ENCODE measurements at places on chromosomes 12 and 14.
A peak's percentile ranks its signal among the peaks of the same experiment; 100 is the strongest.

DNA sequence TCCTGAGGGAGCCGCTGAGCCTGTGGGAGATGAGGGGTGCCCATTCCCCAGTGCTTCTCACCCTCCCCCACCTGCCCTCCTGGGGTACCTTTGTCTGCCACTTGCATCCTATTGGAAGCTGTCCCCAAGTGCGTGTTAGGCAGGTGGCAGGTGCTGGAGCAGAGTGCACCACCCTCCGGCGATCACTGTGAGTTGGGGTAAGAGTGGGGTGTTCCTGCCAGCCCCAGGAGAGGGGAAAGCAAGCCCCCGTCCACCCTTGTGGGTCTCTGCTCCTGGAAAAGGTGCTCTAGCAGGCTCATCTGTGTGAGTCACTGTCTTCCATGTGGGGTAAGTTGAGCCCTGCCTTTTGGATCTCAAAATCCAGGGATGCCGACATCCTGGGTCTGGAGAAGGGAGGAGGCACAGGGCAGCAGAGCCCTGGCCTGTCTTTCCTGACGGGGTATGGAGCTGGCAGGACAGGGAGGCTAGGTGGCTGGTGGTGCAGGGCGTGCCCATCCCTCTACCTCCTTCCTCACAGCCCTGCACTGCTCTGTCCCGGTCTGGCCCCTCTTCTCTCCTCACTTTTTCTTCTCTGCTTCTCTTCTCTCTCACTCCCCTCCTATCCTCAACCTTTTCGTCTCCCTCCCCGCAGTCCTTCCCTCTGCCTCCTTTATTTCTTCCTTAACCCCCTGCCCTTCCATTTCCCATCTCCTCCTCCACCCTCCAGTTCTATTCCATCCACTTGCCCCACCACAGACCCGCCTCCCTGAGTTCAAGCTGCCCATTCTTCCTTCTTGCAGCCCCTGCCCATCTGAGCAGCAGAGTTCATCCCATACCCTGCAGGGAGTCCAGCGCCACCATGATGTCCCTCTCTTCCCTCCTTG lies 20.1 kb upstream of the KRT7 start:
- DNase-seq, result no peak

- peak; percentile 62 for DNase-seq
These were observed 120.9 kb downstream of the SLC38A6 start for GRCh38 chr14:61101803-61102548.

DNA sequence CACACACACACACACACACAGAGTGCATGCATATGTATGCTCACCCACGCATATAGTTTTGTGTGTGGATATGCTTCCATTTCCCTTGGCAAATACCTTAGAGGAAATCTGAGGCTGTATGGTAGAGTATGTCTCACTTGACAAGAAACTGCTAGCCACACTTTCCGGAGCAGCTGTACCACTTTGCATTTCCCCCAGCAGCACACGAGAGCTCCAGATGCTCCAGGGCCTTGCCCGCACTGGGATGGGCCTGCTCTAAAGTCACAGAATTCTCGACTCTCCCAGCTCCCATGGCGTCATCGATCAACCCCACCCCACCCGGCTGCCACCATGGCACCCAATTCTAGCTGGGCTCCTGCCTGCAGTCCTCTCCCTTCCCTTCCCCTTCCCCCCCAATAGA lies 21.9 kb downstream of the CLMN start:
- DNase-seq, result no peak

DNA sequence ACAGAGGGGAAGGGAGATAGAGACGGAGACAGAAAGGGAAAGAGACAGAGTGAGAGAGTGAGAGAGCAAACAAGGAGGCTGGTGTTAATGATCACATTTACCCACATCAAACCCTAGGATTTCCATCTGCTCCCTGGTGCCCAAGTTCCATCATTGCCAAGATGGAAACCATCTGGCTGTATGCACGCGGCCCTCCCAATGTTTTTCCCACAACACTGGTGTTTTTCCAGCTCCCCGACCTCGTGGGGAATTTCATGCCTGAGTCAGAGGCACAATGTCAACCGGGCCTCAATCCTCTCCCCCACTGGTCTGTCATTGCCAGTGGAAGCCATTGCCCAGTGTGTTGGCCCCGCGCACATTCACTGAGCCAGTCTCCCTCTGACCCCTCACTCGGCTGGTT lies 19.9 kb upstream of the BDKRB2 start:
- no peak for DNase-seq

DNA sequence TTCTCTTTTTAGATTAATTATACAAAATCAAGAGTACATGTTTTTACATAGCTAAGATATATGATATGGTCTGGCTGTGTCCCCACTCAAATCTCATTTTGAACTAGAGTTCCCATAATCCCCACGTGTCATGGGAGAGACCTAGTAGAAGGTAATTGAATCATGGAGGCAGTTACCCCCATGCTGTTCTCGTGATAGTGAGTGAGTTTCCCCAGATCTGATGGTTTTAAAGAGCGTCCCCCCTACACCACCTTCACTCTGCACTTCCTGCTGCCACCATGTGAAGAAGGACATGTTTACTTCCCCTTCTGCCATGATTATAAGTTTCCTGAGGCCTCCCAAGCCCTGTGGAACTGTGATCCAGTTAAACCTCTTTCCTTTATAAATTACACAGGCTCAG lies 21.4 kb upstream of the DRAM1 start:
- no peak for DNase-seq

GRCh38 chr14:95814363-95815225 lies 62.0 kb upstream of the TUNAR start:
- no peak for DNase-seq

DNA sequence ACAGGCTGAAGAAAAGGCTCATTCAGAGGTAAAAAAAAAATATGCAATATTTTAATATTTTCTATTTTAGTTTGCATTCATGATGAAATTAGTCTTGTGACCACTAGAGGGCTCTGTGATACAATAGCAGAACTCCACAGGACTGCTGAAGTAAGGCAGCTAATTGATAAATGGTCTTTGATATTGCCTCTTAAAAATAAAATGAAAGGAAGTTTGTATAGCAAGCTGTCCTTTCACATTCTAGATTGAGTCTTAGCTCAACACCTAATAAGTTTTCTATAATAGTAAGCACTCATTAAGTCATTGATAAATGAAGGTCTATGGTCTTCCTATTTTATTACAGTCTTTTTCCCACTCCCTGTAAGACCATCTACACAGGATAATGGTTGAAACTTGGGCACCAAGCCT lies 315.7 kb downstream of the NAV3 start:
- no peak for DNase-seq

DNA sequence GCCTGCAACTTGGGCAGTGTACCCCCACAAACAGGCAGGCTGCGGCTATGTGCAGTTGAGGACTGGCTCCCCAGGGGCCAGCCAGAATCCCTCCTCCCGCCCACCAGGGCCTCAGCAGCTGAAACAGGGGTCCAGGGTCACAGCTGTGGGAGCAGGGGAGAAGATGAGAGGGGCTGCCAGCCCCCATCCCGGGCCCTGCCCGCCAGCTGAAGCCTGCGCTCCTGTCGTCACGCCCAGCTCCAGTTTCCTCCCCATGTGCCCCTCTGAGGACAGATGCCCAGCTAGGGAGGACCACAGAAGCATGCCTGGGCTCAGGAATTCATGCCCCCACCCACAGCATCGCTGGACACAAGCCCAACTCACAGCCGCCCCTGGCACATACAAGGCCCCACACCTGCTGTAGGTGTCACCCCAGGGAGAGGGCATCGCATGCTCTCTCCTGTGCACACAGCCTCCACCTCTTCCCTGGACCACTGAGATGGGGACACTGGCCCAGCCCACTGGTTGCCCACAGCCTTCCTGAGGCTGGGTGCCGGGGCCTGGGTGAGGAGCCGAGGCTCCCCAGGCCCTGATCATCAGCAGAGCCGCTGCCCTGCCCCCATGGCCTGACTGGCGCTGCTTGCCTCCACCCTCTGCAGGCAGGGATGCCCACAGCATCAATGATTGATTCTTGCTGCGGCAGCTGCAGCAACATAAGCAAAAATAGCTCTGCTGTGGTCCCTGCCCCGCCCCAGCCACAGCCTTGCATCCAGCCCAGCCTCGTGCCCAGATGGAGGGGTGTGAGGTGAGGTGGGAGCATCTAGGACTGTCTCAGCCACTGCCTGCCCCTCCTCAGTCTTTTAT lies 3.7 kb upstream of the CLBA1 start:
- DNase-seq, result no peak

GRCh38 chr14:41597647-41598046 lies 9.0 kb upstream of the LRFN5 start:
- no peak for DNase-seq

DNA sequence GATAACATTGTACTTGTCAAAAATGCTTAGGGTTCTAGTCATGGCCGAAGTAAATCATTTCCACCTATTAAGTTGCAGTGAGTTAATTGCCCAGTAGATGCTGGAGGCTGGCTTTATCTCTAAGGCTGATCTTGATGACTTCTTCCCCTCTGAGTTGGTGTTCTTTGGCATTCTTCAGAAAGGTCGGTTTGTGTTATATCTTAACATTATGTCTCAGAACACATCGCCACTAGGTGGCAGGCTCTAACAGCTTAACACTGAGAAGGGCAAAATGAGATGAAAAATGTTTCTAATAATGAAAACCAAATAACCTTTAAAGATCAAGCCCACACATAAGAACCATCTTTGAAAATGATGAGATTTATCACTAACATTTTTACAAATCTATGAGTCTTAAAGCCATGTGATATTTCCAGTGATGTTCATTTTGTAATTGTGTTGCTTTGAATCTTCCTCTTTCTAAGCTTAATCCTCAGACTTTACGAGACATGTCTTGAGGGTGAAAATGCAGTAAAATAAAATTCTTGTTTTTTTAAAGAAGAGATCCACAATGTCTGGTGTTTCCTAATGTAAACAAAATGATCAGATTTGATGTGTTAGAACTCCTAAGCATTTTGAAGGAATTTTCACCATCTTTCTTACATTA lies 28.6 kb downstream of the SUDS3 start:
- no peak for DNase-seq

GRCh38 chr14:79583738-79584408 lies 627.4 kb downstream of the DIO2 start:
- DNase-seq, result no peak

DNA sequence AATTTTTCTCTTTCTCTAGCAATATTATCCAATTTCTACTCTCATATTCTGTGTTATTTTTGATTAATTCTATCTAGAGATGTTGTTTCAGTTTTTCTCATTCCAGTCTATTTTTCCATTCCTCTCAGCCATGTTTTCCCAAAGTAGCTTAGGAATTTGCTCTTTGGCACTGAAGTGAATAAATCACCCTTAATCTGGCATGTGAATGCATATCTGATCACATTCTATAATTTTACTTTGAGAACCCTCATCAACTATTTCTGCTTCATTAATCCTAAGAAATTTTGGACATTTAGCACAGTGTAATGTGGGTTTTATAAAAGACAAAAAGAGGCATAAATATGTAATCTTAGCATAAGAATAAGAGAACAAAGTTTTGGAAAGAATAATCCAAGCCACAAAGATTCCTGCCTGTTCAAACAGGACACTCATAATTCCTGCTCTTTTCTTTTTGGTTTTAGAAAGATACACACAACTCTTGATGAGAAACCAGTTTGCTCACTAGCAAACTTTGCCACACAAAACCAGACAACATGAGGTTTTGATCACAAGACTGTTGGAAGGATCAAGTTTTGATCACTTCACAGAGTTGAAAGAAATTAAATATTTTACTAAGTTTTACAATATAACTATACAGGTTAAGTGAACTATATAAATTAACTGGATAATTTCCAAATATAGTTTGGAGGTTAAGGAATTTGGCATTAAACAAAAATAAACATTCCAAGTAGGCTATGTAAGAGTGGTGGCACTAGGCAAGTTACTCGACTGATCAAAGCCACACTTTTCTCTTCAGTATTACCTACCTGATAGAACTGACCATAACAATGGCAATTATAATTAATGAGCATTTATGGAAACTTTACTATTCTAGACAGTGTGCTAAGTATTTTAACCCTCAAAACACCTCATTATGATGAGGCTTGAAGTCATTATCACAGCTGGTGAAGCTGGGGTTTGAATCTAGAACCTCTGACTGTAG lies 226.6 kb upstream of the TMTC1 start:
- no peak for DNase-seq

DNA sequence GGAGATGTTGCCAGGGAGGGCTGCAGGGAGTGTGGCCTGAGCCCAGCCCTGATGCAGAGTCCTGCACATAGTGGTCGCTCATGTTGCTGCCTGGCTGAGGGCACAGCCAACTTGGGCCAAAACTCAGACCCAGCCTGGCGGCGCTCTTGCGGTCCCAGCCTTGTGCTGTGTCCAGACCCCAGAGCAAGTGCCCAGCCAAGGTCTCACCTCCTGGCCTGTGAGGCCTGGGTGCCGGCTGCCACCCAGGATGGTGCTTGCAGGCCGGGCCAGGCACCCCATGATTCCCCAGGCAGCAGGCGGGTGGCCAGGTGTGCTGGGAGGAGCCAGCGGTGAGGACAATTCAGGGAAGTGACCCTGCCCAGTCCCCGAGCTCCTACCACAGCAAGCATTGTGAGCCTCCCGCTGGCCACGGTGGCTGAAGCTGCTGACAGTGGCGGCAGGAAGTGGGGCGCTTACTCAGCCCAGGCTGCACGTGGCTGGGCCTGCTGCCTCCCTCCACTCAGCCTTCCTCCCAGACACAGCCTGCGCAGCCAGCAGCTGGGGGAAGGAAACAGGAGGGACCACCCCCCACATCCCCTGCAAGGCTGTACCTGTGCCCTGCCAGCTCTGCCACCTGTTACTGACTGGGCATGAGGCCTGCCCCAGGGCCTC lies 17.7 kb upstream of the PGF start:
- DNase-seq, result no peak

GRCh38 chr12:69389831-69390230 lies 30.3 kb downstream of the YEATS4 start:
- DNase-seq, result no peak

DNA sequence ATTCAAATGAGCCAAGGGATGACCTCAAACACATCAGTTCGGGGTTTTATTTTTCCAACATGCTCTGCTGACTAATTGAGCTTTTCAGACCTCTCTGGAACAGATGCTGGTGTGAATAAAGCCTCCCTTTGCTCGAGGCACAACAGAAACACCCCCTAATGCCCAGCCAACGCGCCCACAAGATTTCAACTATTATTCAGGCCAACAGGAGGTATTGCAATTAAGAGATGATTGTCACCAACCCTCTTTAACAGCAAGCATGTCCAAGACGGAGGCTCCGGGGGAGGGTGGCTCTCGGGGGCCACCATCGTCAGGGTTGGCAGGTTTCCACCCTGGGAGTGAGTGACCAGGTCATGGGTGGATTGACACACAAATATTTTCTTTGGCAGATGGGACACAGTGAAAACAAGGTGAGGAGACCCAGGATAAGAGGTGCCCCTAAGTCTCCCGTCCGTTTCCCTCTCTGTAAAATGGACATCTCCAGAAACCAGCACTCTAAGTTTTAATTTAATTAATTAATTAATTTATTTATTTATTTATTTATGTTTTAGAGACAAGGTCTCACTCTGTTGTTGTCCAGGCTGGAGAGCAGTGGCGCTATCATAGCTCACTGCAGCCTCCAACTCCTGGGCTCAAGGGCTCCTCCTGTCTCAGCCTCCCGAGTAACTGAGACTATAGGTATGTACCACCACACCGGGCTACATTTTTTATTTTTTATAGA lies 56.1 kb downstream of the MAP1LC3B2 start:
- DNase-seq, result no peak

DNA sequence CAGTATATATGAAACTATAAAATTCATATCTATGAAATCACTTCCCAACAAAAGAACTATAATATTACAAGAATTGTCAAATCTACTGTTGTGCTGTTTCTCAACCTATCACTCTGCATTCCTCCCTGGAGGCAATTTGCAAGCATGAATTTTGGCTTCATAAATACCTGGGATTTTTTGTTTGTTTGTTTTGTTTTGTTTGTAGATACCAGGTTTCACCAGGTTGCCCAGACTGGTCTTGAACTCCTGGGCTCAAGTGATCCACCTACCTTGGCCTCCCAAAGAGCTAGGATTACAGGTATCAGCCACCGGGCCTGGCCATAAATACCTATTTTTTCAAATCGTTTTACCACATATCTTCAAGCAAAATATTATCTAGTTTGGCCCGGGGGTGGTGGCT lies 38.7 kb downstream of the SGPP1 start:
- no peak for DNase-seq
